GM18507 (cell line): ENCODE measurements at places on chromosomes 4 and X.

- DNase-seq: no peak
Measured at GRCh38 chr4:9963328-9963727, 58.0 kb downstream of the SLC2A9 start.

- DNase-seq: no peak
Measured at GRCh38 chrX:71629467-71629866, 11.2 kb upstream of the CXCR3 start.

GRCh38 chrX:64206556-64207162 is 1.2 kb upstream of the AMER1 start:
- DNase-seq: no peak

DNA sequence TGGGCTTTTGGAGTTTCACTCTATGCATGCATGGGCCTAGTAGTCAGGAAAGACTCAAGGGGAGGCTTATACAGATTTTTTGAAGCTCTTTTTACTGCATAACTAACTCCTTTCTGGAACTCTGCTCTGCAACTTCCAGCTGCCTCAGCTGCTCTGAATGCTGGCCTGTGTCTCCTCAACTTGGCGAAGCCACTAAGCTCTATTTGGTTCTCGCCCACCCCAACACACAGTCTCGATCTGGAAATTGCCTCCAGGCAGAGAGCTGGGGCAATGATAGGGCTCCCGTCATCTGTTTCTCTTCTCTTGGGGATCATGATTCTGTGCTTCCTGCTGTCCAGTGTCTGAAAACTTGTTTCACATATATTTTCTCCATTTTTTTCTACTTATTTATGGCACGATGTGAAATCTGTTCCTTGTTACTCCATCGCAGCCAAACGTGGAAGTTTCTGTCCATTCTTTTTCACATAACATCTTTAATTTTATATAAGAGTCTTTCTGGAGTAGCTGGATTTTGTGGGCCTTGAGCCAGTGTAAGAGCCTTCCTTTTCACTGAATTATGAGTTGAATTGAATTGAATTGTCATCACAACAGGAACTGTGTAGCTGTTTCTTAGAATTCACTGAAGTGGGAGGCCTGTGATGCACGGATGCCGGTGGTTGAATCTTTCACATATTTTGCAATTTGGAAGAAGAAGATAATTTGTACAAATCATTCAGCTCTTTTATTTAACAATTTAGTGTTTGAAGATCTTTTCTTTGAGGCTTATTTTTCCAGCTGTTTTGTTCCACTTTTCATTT is 9.0 kb downstream of the ZNF275 start:
- DNase-seq: no peak

GRCh38 chr4:105627620-105628019 is 75.2 kb downstream of the ARHGEF38 start:
- no peak for DNase-seq

DNA sequence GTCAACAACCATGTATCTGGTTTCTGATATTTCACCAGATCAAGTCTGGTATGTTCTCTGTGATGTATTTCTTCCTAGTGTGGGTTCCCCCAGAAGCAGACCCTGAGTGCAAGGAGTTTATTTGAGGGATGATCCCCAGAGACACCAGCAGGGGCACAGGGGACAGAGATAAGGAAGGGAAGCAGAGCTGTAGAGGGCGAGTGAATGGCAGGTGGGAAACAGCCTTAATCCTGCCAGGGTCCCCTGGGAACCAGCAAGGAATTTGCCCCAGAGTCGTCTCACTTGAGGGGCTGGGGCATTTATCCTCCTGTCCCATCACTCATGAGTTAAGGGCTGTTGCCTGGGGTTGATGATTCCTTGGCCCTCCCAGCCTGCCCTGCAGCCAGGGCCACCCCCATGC is 206.4 kb upstream of the BCOR start:
- no peak for DNase-seq
